ENCODE measurements at places on chromosomes 7 and 10.

DNA sequence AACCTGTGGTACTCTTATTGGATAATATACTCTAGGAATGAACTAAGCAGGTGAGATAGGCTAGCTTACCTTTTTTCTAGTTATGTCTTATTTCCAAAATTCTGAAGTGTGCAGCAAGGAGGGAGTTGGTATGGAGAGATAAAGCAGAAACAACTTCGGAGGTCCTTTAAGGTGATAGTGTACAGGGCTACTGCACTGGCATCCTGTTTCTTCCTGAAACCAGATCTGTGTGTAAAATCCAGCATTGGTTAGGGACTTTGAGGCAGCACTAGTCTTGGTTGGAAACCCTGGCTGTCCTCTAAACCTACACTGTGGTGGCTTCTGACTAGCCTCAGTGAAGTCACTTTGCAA, 66.9 kb upstream of the STRIP2 start:
- no peak for DNase-seq

DNA sequence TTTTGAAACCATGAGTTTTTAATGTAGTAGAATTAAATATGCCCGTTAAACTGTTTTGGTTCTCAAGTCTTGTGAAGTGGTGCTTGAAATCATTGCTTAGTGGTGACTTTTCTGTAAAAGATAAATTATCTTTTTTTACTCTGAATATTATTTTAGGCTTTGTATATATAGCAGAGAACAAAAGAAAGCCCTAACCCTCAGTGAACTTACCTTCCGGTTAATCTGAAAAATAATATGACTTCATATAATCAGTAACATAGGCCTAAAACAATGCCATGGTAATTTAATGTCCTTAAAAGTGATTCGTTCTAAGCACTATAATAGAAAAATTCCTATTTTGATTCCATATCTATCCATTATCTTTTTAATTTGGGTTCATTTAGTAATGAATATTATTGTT, 21.8 kb downstream of the AKAP9 start:
- DNase-seq, result no peak

GRCh38 chr7:156148995-156149394, 336.7 kb upstream of the SHH start:
- DNase-seq, result no peak

DNA sequence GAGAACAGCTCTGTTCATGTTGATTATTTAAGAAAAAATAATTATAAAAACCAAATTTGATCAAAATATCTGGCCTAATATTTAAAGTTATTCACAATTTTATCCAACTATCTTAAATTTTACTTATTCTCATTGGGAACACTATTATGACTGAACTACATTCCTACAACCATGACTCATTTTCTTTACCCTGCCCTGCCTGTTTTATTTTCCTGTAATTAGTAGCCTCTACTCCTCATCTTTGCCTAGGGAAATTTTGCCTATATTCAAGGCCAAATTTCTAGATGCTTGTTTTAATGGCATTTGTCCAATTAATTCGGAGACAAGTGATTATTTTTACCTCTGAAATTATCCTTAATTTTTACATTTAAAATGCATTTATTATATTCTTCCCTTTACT, 289.7 kb upstream of the TMEM229A start:
- no peak for DNase-seq

DNA sequence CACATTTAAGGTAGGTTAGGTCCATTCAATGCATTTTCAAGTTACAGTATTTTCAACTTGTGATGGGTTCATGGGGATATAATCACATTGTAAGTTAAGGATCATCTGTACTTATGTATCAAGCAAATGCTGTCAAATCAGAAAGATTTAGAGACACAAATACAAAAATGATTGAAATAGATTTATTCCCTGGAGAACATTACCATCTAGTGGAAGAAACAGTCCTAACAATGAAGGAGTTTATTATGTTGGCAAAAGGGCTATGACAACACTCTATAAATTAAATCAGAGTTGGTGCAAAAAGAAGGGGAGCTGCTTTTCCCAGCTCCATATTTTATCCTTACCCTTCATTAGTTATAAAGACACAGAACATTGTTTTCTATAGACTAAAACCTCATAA, 69.0 kb downstream of the PRSS58 start:
- DNase-seq, result no peak

Data from CMK (cell line).